Retina (tissue), 1 donor: ENCODE measurements at places on chromosomes 12 and 14.
A peak's percentile ranks its signal among the peaks of the same experiment; 100 is the strongest.

GRCh38 chr14:71753126-71753830 lies 179.0 kb upstream of the RGS6 start:
- DNase-seq = peak; percentile 93

DNA sequence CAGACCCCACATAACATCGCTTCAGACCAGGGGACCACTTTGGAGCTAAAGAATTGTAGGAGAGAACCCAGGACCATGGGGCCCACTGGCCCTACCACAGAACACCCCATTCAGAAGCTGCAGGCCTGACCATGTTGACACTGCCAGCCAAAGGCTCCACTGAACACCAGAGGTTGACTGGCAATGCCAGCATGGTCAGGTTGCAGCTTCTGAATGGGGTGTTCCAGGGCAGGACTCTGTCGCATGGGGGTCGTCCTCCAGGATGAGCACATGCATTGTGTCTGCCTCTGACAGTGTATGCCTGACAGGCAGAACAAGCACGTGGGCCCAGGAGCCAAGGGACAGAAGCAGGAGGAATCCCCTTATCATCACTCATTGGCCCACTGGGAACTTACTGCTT lies 34.1 kb downstream of the DIO3 start:
- DNase-seq = no peak

DNA sequence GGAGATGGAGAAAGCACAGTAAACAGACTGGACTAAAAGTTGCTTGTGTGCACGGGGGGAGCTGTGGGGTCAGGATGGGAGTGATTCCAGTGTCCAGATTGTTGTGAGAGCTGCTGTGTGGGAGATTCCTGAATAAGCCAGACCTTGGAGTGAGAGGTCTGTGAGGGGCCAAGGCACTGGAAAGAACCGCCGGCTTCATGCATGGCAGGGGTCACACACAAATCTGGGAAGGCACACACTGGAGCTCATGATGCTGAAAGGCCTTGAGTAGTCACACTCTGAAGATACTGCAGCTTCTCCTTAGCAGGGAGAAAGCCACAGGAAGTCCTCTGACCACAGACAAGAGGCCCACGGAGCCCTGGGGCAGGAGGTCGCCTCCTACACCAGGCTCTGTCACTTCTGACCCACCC lies 23.1 kb downstream of the ADCY6 start:
- no peak for DNase-seq

DNA sequence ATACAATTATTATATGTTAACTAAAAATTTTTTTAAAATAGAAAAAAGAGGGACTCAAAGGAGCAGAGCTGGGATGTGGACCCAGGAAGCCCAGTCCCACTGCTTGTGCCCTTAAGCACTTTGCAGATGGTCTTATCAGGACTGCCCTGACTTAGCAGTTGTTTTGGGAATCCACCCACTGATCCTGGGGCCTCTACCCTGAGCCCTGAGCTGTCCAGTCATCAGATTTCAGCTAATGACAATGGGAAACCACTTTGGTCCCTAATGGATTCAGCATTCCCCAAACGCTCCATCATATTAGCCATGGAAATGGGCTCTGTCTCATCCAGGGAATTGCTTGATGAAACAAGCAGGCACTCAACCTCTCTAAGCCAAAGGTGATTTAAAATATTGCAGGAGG lies 22.5 kb upstream of the WSCD2 start:
- DNase-seq = no peak

DNA sequence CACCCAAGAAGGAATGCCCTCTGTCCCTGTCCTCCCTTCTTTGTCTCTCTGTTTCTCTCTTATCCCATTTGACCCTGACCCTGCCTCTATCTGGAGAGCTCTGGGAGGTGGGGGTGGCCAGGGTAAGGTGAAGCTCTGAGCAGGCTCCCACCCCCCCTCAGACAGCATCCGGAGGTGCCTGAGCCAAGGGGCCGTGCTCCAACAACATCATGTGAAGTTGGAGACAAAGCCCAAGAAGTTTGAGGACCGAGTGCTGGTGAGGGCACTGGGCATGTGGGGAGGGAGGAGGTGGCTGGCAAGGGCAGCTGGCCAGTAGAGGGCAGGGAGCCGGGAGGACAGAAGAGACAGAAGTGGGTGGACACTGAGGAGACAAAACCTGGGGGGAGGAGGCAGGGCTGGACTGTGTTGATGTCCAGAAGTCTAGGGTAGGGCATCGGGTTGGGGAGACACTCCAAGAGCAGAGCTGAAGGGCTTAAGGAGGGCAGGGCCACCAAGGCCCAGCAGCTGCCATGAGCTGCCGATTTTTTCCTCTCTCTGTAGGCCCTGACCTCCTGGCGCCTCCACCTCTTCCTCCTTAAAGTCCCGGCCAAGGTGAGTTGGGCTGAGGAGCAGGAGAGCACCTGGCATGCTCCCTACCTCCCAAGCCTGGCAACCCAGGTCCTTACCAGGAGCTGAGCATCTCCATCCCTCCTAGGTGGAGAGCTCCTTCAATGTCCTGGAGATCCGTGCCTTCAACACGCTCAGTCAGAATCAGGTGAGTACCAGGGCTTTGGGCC lies 1.9 kb downstream of the CARMIL3 start:
- DNase-seq = no peak

DNA sequence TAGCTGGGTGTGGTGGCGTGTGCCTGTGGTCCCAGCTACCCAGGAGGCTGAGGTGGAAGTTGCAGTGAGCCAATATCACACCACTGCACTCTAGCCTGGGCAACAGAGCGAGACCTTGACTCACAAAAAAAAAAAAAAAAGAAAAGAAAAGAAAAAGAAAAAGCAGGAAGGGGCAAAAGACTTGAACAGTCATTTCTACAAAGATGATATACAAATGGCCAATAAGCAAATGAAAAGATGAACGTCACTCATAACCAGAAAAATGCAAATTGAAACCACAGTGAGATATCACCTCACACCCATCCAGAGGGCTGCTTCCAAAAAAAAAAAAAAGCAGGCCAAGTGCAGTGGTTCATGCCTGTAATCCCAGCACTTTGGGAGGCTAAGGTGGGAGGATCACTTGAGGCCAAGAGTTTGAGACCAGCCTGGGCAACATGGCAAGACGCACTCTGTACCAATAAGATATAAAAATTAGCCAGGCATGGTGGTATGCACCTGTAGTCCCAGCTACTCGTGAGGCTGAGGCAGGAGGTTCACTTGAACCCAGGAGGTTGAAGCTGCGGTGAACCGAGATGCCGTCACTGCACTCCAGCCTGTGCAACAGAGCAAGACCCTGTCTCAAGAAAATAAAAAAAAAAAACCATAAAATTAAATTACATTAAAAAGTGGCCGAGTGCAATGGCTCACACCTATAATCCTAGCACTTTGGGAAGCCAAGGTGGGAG lies 20.5 kb downstream of the UBC start:
- no peak for DNase-seq

- no peak for DNase-seq
Observed at GRCh38 chr12:6458281-6459003, 6.6 kb downstream of the TAPBPL start.

- no peak for DNase-seq
Observed at GRCh38 chr14:20278414-20278813, 27.3 kb downstream of the TTC5 start.

DNA sequence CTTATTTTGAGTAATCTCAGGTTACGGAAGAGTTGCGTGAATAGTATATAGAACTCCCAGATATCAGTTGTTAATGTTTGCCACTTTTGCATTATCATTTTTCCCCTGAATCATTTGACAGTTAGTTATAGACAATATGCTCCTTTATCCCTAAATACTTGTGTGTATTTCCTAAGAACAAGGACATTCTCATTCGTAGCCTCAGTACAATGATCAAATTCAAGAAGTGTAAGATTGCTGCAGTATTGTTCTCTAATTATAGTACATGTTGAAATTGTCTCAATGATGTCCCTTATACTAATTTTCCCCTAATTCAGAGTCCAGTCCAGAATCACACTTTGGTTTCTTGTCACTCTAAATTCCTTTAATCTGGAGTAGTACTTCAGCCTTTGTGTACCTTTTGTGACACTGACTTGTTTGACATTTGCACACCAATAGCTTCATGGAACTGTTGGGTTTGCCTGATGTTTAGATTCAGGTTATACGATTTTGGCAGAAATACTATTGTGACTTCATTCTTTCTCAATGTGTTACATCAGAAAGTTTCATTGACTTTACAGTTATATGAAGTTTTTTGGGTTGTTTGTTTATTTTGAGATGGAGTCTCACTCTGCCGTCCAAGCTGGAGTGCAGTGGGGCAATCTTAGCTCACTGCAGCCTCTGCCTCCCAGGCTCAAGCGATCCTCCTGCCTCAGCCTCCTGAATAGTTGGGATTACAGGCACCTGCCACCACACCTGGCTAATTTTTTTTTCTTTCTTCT lies 13.1 kb downstream of the DYNC1H1 start:
- DNase-seq = no peak

- DNase-seq = no peak
Observed at GRCh38 chr12:111409780-111410430, 4.2 kb downstream of the SH2B3 start.

- DNase-seq = no peak
Observed at GRCh38 chr12:41507286-41507685, 319.2 kb downstream of the PDZRN4 start.

GRCh38 chr14:67602995-67603545 lies 3.0 kb upstream of the PIGH start:
- no peak for DNase-seq

DNA sequence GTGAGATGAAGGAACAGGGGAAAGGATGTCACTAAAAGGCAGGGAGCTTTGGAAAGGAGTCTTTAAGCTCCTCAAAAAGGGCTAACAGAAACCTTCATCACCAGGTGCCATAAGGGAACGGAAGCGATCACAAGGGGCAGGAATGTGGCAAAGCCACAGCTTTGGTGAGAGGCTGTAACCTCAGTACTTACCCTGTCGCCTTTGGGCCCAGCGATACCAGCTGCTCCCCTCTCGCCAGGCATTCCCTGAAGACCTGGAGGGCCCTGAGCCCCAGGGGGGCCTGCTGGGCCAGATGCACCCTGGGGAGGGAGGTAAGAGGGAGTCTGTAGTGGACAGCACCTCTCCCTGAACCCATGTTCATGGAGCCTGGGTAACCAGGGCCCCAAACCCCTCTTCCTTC lies 18.9 kb downstream of the TMEM106C start:
- DNase-seq = no peak

- no peak for DNase-seq
Observed at GRCh38 chr12:52032446-52032803, 18.8 kb upstream of the NR4A1 start.

DNA sequence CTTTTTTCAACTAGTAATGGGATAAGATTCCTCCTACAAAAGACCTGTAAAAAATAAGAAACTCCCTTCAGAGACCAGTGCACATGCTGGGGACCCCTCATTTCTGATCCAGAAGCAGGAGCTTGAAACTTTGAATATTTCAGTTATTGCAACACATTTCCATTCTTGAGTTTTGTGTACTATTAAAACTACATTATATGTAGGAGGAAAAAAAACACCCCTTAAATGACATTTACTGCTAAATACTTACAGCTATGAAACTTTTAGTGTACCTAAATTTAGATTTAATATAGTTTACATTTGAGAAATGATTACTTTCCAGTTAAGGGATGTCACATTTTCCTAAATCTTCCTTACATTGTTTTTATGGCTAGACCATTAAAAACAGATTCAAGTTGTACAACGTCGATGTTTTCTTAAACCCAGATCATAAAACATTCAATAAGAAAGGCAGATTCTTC lies 4.1 kb downstream of the LRIG3 start:
- DNase-seq = no peak

DNA sequence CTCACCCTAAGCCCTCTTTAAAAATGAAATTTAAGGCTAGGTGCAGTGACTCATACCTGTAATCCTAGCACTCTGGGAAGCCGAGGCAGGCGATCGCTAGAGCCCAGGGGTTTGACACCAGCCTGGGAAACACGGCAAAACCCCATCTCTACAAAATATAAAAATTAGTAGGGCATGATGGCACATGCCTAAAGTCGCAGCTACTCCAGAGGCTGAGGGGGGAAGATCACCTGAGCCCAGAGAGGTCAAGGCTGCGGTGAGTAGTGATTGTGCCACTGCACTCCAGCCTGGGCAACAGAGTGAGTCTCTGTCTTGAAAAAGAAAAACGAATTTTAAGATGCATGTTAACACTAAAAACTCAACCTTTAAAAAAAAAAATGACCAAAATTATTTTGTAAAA lies 12.7 kb downstream of the GNPNAT1 start:
- DNase-seq = no peak

DNA sequence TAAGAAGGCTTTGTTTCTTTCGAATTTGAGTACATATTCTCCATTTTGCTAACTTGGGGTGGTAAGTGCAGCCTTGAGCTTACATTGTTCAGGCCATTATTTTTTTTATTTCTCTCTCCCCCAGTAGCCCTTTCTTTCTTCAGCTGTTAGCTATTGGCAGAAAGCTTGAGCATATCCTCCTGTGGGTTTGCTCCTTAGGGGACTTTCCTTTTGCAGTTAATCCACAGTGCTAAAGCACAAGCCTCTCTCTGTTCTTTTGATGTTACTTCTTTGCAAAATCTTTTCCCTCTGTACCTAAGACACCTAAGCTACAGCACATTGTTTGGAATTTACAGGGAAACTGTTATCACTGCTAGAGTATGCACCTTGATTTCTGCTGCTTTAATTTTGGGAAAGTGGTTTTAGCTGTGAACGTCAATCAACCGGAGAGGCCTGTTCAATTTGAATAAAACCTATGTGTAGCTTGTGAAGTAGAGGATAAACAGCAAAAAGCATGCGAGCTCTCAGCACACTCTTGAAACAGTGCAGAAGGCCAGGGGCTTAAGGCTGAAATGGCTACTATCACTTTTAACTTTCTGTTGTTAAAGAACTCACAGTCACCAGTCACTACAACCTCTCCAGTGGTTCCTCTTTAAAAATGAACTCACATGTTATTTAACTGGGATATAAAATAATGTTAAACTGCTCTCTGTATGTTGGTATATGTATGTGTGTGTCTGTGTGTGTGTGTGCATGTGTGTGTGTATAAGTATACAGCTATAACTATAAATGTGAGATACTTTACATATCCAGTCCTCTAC lies 139.2 kb downstream of the PDZRN4 start:
- DNase-seq = no peak

DNA sequence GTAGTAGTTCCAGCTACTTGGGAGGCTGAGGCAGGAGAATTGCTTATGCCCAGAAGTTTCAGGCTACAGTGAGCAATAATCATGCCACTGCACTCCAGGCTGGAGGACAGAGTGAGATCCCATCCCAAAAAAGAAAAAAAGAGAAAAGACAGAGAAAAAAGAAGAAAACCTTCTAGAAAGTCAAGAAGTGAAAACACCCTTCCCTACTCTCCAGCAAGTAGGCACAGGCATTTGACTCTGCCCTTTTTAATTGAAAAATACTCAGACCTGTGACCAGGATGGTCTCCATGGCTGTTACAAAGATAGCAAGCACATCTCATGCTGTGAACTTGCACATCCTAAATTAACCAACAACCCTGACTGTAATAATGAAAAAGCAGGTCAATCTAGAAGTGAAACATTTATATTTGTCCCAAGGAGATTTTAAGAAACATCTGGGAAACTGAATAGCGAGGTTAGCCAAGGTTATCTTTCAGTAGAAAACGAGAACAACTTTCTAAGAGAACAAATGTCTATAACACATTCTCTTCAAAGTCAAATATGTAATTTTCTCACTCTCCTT lies 2.0 kb downstream of the TMTC1 start:
- DNase-seq = no peak
